ENCODE measurements at places on chromosomes 2 and 18.

GRCh38 chr18:65336411-65336810 is 414.4 kb upstream of the CDH7 start:
- DNase-seq, result no peak

GRCh38 chr2:136005462-136006196 is 20.2 kb upstream of the DARS1 start:
- DNase-seq, result no peak

DNA sequence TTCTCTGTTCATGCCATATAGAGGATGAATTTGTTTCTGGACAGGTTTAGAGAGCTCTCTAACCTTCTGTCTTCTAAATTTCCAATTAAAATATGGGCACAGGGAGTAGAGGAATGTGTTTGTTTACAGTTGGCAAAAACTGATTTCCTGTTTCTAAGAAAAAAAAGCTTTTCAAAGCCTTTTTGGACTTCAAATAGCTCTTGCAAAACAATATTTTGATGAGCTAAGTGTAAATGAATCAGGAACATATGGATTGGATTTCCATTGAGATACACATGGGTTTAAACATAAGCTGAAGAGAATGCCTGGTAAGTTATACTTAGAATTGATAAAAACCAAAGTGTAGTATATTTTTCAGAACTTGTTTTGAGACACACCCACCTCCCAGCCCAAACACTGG is 677.5 kb downstream of the NYAP2 start:
- no peak for DNase-seq

- DNase-seq, result no peak
Measured at GRCh38 chr18:78303519-78304191, 676.0 kb upstream of the SALL3 start.

DNA sequence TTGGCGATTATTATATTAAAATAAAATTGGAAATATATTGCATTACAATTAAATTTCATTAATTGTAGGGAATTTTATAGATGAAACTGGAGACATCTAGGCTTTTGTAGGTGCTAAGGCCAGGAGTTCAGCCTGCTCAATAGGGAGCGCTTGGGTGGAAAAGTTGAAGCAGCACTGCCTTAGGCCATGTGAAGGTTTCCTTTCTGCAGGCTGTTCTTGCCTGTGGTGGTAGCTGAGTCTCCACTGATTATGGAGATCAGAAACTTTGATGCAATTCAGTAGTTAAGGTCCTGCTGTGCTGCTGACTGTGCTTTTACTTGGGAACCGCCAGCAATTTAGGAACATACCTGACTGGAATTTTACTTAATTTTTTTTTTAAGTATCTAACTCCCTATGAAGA is 179.9 kb upstream of the BOD1L2 start:
- no peak for DNase-seq

Data from NCI-H1436 treated with DMSO at 0.1 percent for 48 hours (cell line).